ENCODE measurements at places on chromosomes 4 and X. TPM values are rescaled to one million over a fixed set of nuclear protein-coding genes. Genes with fewer than 3 reads are reported as not detected.

SPANXA1 gene
- total RNA-seq: not detected

TMPRSS11E gene
- total RNA-seq: not detected

HHIP gene
- not detected for total RNA-seq

NEUROG2 gene
- total RNA-seq: not detected

CT45A1 gene
- not detected for total RNA-seq

CFAP299 gene
- not detected for total RNA-seq

All from T-helper 17 cell (primary cell).